Activated naive CD4-positive, alpha-beta T cell treated with Interleukin-2 at 50 U/mL for 16 hours (primary cell): ENCODE measurements at places on chromosomes 5 and 9.

DNA sequence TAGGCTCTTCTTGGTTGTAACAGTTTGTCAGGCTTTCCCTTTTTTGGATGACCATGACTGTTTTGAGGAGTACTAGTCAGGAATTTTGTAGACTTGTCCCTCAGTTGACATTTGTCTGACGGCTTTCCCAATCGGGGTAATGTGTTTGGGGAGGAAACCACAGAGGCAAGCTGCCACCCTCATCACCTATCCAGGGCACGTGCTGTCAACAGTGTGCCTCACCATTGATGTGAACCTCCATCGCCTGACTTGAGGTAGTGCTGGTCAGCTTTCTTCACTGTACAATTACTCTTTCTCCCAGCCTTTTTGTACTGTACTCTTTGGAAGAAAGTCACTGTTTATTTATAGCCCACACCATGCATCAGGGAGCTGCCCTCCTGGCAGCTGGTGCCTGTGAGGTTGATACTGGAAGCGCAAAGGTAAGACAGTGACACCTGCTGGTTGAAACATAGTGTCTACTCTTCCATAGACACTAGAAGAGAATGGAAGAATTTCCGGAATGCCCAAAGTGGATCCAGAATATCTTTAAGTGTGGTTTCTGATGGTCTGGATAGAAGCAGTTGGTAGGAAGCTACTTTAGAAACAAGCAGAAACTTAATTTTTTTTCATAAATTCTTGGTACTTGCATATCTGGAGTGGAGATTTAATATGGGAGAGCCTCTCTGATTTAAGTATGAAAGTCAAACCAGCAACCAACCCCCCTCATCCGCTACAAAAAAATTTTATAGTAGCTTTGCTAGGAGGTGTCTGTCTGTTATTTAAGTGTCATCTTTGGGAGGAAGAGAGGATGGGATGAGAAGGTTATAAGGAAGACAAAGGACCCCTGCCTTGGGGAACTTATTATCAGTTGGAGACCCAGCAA, 69.3 kb downstream of the SNX30 start:
- no peak for DNase-seq

GRCh38 chr5:443239-444151, 519 bp downstream of the EXOC3 start:
- DNase-seq: peak; percentile 53

- DNase-seq: peak; percentile 33
Measured at GRCh38 chr5:96714951-96715451, 52.8 kb downstream of the CAST start.

- DNase-seq: no peak
Measured at GRCh38 chr5:104095527-104095926, 532.9 kb upstream of the NUDT12 start.
